ENCODE measurements at places on chromosomes 11 and 22.
A peak's percentile ranks its signal among the peaks of the same experiment; 100 is the strongest.

GRCh38 chr11:125376856-125377255, 119.2 kb downstream of the FEZ1 start:
- no peak for DNase-seq

DNA sequence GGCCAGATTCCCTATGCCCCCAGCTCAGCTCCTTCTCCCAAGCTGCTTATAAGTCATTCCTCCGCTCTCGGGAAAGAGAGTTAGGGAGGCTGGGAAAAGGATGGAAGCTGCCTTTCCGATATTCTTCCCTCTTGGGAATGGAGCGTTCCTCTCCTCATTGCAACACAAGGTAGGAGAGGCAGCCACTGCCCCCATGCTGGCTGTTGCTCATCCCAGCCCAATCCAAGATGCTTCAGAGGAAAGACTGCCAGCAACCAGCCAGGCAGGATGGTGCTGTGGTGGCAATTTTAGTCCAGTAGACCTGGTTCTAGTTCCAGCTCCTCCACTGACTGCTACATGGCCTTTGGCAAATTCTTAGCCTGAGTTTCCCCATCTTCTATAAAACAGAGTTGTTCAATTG, 13.7 kb upstream of the C11orf96 start:
- DNase-seq, result no peak

- no peak for DNase-seq
Observed at GRCh38 chr22:19709063-19709769, 5.1 kb upstream of the SEPTIN5 start.

DNA sequence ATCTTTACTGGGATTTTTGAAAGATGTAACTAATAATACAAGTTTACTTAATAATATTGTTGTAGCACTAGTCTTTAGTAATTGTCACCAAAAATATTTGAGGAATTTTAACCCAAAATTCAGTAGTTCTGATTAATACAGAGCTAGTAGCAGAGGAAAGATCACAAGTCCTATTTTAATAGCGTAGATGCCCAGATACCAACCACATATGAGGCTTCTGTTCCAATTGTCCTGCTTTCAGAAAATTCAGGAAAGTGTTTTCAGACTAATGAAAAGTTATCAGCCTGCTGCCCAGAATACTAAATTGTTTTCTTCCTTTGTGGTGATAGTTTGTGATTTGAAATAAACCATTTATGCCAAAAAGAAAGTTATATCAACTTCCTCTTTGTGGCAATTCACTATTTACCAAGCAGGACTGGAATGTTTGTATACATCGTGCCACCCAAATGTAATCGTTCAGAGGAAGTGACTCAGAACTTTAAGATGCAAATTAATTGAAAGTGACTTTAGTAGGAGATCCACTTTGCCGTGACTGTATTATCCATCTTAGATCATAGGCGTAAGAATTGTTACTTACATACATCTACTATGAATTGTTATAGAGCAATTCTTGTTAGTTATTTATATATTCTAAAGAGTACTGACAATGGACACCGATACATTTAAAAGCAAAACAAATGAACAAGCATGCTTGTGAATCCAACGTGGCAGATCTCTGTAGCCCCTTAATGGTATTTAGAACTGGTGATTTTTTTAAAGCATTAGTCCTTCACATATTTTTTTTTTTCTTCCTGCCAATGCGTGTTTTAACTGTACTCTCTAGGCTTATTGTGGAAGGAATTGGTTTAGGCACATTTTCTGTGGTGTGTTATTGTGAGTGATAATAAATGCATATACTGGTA, 231.0 kb downstream of the DDX10 start:
- no peak for DNase-seq

DNA sequence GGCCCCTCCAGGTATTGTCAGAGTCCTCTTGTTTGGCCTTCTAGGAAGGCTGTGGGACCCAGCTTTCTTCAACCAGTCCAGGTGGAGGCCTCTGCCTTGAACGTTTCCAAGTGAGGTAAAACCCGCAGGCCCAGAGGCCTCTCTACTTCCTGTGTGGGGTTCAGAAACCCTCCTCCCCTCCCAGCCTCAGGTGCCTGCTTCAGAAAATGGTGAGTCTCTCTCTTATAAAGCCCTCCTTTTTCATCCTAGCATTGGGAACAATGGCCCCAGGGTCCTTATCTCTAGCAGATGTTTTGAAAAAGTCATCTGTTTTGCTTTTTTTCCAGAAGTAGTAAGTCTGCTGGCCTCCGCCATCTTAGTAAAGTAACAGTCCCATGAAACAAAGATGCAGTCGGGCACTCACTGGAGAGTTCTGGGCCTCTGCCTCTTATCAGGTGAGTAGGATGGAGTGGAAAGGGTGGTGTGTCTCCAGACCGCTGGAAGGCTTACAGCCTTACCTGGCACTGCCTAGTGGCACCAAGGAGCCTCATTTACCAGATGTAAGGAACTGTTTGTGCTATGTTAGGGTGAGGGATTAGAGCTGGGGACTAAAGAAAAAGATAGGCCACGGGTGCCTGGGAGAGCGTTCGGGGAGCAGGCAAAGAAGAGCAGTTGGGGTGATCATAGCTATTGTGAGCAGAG, at the start of gene CD3E:
CD3E (plus strand) TSS at position 163 of the 681 bp plus-strand sequence; CDS start at position 386, 223 bp downstream.
- DNase-seq, result no peak

GRCh38 chr11:86492370-86493010, 117.8 kb downstream of the CCDC81 start:
- no peak for DNase-seq

- no peak for DNase-seq
Observed at GRCh38 chr22:29129808-29130140, 56.9 kb downstream of the KREMEN1 start.

DNA sequence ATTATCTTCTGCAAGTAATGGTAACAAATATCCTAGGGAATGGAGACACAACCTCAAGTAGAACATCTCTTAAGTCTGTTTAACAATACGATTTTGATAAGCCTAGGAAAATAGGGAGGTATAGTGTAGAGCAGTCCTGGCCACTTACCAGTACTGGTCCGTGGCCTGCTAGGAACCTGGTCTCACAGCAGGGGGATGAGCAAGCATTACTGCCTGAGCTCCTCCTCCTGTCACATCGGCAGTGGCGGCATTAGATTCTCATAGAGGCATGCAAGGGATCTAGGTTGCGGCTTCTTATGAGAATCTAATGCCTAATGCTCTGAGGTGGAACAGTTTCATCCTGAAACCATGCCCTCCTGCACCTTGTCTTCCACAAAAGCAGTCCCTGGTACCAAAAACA, 4.4 kb downstream of the OR51V1 start:
- no peak for DNase-seq

DNA sequence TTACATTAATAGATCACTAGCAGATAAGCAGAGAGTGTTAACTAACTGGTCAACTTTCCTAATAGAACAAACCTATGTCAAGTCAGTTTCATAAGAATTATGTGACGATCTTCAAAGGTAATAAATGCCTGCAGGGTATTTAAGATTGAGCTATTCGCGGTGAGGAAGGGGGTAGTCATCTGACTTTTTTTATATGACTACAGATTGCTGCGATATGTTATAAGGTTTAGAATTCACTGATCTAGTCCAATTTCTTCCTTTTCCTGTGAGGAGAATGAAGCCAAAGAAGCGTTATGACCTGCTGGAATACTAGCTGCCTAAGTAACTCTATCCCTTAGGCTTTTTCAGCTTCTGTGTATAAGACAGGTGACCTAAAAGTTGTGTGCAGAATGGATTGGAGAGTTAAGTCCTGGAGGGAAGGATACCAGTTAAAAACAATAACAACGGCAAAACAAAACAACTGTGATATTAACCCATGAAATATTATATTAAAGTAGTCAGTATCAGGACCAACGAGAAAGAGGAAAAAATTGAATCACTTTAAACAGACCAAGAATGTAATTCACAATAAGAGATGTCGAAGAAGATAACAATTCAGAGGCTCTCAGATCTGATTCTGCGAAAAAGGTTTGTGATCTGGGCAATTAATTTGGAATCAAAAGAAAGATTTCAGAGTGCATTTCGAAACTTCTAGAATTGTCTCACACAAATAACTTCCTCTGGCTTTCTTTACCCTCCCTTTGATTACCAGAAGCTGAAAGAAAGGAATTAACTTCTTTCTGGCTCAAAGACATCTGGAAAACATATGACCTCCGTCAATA, 630 bp downstream of the CASP4 start:
- no peak for DNase-seq

DNA sequence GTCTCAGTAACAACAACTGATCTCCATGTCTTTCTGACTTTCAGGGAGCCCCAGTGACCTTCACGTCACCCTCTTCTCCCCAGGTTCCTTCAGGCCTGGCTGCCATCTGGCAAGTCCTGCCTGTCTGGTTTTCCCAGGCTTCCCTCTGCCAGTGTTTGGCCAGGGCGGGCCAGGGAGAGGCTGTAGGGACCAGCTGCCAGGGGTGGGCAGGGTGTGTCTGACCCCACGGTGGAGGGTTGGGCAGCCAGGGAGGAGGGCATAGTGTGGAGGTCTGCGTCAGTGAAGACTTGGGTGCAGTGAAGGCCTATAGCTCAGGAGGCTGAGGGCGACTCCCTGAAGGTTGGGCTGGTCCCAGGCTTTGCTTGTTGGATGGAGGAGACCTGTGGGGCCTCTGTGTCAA, 11.9 kb upstream of the MRGPRX2 start:
- no peak for DNase-seq

DNA sequence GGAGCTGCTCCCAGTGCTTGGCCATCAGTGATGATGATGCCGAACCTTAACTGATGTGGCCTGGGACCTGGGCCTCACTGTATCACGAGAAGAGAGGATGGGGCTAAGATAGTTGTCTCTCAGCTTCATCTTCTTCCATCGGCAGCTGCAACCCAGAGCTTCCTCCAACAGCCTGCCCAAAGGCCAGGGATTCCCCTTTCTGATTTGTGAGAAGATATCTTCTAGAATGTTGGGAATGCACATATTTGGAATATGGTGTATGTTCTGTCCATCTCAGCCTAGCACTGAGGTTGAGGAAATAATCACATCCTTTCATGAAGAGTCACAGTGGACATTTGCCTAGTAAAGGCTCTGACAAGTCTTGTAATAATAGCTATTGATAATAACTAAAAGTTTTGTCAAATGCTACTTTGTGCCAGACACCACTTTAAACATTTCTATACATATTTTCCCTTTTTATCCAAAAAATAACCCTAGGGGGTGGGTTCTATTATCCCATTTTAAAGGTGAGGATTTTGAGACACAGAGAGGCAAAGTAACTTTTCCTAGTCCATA, 73.1 kb downstream of the COMMD9 start:
- DNase-seq, result no peak

DNA sequence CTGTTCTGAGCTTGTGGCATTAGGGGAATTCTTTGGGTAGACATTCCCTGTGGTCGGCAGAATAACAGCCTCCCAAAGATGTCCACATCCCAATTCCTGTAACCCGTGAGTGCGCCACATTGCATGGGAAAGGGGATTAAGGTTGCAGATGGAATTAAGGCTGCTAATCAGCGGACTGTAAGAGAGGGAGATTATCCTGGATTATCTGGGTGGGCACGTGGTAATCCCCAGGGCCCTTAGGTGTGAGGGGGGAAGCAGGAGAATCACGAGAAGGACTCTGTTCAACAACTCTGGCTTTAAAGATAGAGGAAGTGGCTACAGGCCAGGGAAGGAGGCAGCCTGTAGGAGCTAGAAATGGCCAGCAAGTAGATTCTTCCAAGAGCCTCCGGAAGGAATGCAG, 16.0 kb downstream of the CACNG2 start:
- DNase-seq, result no peak

- DNase-seq, result no peak
Observed at GRCh38 chr11:48033918-48034341, 53.6 kb downstream of the PTPRJ start.

- DNase-seq, result peak; percentile 9
Observed at GRCh38 chr11:123235117-123235655, 40.1 kb upstream of the CLMP start.

- DNase-seq, result no peak
Observed at GRCh38 chr11:27468995-27469695, 3.4 kb downstream of the LGR4 start.

- no peak for DNase-seq
Observed at GRCh38 chr11:116641561-116642045, 131.2 kb downstream of the BUD13 start.

- DNase-seq, result no peak
Observed at GRCh38 chr11:102117472-102118113, 7.3 kb downstream of the YAP1 start.

- no peak for DNase-seq
Observed at GRCh38 chr11:111978028-111978771, 41.1 kb downstream of the DIXDC1 start.

DNA sequence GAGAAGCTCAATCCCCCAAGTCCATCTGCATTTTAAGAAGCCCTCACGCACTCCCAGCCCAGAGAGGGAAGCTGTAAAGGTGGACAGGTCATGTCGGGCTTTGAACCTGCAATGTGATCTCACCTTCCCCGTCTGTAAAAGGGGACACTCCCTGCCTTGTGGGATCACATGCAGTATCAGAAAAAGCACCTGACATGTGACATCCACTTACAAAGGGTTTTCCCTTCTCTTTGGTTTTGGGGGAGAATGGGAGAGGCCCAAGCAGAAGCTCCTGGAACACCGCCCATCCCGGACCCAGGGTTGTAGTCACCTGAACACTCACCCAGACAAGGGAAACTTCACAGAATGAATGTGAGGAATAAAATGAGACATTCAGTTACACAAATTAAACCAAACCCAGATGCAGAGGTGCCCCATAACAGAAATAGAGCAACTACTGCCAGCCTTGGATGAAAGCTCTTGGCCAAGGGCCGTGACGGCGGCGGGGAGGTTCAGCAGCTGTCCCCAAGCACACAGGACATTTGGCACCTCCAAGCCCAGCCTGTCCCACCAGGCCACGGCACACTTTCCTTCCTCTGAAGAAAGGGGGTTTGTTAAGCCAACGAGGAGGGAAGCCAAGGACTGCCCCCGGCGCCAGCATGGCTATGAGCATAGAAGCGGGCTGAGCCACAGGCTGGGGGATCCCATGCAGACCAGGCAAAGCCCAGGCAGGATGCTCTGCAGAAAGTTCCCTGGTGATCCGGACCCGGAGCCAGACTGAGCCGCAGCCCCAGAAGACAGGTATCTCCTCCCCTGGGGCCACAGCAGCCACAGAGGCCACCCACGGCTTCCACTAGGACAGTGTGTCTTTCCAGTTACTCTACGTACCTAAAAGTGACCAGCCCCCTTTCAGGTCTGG, 3.8 kb downstream of the BID start:
- no peak for DNase-seq

GRCh38 chr11:45382133-45382878, 96.2 kb upstream of the SYT13 start:
- no peak for DNase-seq

- DNase-seq, result no peak
Observed at GRCh38 chr11:34235591-34236071, 122.2 kb downstream of the ABTB2 start.

DNA sequence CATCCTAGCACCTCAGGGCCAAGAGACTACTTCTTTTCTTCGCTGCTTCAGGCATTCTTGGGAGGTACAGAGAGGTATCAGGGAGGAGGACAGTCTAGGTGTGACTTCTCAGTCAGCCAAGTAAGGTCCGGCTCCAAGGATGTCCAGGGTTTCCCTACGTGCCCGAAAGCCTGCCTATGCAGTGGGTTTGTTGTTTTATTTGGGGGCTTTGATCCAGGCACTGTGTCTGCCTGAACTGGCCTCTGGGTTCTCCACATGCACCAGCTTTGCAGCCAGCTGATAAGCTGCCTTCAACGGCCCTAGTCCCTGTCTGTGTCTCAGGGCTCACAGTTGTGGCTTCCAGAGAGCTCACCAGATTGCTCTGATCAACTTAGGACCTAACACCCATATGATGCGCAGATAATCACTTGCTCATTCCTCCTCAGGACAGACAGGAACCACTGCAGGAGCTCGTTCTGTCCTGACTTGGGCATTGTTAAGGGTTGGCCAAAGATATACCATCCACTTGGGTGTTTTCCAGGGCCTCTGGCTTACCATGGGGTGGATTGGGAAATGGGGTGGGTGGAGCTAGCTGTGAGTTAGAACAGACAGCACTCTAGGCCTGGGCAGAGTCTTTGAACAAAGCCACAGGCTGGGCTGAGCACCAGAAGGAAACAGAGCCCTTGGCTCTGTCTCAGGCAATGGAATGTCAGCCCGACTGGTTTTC, 45.5 kb upstream of the CRYBB3 start:
- no peak for DNase-seq
